Uterus (tissue), 4 donors: ENCODE measurements at places on chromosomes 13 and 19. TPM values are rescaled to one million over a fixed set of nuclear protein-coding genes. Genes with fewer than 3 reads are reported as not detected.

- DNase-seq = no peak
Observed at GRCh38 chr19:14804765-14805164, 26.4 kb upstream of the ADGRE2 start.

DNA sequence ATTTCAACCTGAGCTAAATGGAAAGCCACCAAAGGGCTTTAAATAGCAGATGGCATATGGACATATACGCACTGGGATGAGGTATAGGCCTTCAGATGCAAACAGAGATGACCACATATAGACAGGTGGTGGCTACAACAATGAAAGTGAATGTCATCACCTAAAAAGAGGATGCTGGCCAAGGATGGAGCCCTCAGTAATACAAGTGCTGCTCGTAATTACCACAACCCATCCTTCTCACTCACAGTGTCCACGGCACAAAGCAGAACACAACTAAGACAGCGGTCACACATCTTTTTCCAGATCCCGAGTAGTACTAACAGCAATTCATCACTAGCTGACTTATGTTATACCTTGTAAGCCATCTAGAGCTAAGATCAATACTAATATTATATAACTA is 18.2 kb upstream of the DOCK9 start:
- no peak for DNase-seq

The CNN1 gene
- total RNA-seq = 327 TPM

DNA sequence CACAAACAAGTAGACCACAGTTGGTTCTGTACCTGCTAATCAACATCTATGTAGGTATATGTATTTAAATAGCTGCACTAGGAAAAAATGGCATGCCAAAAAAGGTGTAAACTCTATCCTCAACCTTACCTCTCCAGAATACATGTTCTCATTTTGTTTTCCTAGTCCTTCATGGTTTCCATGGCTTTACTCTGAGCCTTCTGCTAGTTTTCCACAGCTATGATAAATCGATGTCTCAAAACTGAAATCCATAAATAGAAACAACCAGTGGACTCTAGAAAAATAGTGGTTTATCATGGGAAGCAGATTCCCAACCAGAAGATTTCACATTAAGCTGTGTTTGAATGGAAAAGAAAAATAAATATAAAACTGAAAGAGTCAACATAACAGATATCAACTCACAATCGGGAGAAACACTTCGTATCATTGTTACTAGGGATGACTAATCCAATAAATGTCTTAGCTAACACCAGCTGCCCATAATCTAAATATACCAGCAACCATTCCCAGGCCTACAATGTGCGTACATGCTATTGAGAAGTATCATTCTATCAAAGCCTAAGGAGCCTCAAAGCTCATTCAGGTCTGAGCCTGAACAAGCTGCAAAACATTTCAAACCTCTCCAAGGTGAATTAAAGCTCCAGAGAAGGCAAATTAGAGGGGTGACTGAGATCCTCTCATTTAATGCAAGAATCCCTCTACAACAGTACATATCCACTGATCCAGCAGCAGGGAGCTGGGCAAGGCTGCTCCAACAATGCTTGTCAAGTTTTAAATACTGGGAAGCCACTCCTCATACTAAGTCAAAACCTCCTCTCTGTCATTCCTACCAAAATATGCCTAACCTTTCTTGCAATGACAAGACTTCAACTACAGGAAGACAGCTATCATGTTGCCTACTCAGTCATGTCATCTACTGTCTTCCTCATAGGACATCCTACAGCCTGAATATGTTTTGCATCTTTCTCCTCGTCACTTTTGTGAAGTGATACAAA is 90.2 kb downstream of the KCTD12 start:
- DNase-seq = no peak

The POU2F2 gene
- not detected for total RNA-seq

The MADCAM1 gene
- 0.34 TPM for total RNA-seq

DNA sequence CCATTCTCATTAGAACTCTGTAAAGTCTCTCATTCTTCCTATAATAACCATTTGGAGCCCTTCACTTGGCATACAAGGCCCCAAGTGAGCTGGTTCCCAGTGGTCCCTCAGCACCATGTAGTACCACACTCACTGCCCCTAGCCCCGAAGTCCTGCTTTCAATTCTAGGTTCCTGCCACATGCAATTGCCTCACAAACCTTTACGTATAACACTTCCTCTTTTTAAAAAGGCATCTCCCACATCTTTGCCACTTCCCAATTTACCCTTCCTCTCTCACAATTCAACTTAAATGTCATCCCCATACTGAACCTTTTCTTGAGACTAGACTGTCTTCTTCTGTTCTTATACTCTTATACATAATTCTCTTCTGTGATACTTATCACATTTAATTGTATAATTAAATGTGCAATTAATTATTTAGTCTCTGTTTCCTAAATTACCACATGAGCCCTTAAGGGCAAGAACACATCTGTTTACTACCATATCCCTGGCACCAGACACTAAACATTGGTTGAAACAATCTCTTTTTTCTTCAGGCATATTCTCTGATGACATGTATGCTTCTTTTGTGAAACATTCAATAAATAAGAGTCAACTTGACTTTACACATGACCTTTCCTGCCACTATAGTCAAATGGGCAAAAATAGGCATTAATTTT is 304.0 kb downstream of the SPRY2 start:
- no peak for DNase-seq

The VSTM2B gene
- total RNA-seq = not detected

DNA sequence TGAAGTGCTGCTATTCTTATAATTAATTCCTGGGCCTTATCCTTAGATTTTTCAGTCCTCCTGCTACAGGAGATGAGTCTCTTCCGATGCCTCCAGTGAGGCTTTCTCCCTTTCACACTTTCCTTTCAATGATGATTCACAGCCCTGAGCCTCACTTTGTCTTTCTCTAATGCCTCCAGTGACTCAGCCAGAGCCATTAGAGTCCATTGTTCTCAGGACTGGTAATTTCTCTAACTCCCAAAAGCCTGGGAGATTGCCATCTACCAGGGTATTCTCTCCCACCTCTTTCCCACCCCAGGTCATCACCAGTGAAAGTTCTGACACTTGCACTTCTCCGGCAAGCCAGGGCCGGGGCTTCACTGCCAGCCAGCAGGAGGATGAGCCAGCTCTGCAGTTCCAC is 49.6 kb upstream of the ARGLU1 start:
- no peak for DNase-seq

GRCh38 chr13:30034458-30034795 is 184.0 kb upstream of the UBL3 start:
- no peak for DNase-seq

GRCh38 chr13:44787617-44788016 is 201.7 kb downstream of the NUFIP1 start:
- DNase-seq = no peak

The C19orf38 gene
- not detected for total RNA-seq

DNA sequence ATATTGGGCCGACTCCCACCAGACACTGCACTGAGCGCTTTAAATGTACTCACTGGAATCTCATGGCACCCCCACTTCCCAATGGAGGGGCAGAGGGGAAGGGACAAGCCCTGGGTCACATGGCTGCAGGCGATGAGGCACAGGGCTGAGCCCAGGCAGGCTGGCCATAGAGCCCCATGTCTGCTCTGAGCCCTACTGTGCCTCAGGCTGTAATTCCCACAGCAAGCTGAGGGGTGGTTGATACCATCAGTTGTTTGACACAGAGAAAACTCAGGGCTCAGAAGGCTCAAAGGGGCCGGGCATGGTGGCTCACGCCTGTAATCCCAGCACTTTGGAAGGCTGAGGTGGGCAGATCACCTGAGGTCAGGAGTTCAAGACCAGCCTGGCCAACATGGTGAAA is 25.1 kb downstream of the RFX1 start:
- DNase-seq = no peak

The PRR20A gene
- not detected for total RNA-seq

DNA sequence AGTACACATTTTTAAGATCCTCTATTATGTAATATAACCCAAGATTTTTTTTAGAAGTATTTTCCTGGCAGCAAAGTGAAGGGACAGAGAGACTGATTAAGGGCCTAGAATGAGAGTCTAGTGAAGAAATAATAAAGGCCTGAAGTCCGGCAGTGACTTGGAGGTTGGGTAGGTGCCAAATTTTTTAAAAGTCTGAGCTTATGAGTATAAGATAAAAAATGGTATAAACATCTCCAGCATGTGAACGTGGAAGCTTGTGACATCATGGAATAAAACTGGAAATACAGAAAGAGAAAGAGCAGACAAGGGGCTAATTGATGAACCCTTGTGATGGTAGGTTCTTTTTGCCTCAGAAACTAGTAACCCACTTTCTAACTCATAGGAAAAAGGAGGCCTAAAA is 174.6 kb downstream of the SUCLA2 start:
- no peak for DNase-seq

- no peak for DNase-seq
Observed at GRCh38 chr13:113889467-113889866, 25.6 kb upstream of the GAS6 start.

- no peak for DNase-seq
Observed at GRCh38 chr19:36049080-36049698, 4.9 kb downstream of the THAP8 start.

DNA sequence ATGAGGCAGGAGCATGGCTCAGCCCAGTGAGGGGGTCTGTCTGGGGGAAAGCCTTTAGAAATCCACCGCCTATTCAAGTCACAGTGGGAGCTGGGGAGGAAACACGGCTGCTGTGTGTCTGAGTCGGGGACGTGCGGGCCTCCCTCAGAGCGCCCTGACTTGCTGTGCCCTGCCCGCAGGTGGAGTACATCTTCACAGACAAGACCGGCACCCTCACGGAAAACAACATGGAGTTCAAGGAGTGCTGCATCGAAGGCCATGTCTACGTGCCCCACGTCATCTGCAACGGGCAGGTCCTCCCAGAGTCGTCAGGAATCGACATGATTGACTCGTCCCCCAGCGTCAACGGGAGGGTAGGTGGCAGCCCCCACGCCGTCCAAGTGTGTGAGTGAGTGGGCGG is 137.8 kb upstream of the MCF2L start:
- DNase-seq = no peak

- DNase-seq = no peak
Observed at GRCh38 chr19:55075371-55075998, at the start of gene EPS8L1. TSS of gene EPS8L1 (plus strand) at chr19:55075869. CDS start at chr19:55076445, 576 bp downstream.

DNA sequence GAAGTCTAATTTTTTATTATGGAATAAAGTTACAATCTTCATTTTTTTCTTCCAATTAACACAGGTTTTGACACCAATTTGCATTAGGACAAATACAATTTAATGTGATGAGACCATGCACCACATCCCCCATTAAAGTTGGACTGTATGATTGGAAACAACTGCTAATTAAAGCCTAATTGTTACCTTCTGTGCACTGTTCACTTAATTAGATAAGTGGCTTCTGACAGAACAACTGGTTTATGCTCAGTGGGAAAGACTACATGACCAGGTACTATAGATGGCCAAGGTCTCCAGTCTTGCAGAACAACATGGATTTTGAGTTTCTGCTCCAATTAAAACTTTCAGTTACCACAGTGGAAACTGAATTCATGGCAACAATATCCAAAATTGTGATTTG is 198.1 kb downstream of the FGF14 start:
- DNase-seq = no peak

- no peak for DNase-seq
Observed at GRCh38 chr19:45569619-45570421, 14.8 kb downstream of the OPA3 start.

DNA sequence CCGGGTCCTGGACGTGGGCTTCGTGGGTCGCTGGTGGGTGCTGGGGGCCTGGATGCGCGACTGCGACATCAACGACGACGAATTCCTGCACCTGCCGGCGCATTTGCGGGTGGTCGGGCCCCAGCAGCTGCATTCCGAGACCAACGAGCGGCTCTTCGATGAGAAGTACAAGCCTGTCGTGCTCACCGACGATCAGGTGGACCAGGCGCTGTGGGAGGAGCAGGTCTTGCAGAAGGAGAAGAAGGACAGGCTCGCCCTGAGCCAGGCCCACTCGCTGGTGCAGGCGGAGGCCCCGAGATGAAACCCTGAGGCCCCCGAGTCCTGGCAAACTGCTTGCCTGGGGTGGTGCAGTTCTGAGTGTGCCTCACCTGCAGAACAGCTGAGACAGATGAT is 787 bp downstream of the TIMM29 start:
- DNase-seq = no peak

The ALKBH7 gene
- 58.5 TPM for total RNA-seq

DNA sequence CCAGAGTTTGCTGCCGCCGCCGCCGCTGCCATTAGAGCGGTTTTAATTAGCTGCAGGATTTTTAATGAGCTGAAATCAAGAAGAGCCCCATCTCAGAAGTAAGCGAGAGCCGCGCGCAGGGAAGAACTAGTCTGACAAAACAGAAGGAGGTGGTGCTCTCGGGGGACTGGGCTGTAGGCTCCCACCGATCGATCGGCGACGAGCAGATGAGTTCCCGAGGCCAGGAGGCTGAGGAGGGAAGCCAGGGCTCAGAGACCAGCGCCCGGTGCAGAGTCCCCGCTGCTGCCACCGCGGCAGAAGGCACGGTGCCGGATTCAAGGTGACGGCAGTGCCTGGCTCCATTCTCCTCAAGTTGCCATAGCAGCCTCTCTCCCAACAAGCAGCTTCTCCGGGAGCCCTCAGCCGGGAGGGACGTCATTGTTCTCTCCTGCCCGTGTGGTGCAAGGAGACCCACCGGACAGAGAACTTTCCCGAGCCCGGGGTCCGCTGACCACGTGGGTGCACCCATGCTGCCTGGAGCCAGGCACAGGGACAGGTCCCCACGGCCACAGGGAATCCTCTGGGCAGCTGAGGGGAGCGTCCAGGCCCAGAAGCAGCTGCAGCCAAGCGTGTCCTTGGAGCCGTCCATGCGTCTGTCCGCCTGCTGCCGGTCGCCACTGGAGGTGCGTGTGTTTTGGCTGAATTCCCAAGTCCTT is 62.9 kb downstream of the CHST8 start:
- no peak for DNase-seq

GRCh38 chr13:97342136-97342535 is 91.8 kb upstream of the RAP2A start:
- no peak for DNase-seq

GRCh38 chr13:45242070-45242469 is 41.2 kb upstream of the KCTD4 start:
- DNase-seq = no peak

The ONECUT3 gene
- not detected for total RNA-seq

The CLDND2 gene
- total RNA-seq = 1.2 TPM

The GIPR gene
- total RNA-seq = not detected

The SIAH3 gene
- 4.6 TPM for total RNA-seq

DNA sequence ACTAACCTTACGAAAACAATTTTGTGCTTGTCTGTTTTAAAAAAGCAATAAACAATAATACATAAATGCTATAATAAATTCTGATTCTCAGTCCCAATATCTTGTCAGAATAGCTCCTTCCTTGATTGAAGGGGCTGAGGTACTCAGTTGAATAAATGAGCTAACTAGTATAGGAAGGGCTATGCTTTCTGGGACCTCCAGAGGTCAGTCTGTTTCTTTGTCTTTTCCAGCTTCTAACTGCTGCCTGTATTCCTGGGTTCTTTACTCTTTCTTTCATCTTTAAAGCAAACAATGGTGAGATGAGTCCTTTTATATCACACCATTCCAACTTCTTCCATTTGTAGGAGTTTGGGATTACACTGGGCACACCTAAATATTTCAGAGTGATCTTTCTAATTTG is 1297.0 kb upstream of the ATXN8OS start:
- no peak for DNase-seq

DNA sequence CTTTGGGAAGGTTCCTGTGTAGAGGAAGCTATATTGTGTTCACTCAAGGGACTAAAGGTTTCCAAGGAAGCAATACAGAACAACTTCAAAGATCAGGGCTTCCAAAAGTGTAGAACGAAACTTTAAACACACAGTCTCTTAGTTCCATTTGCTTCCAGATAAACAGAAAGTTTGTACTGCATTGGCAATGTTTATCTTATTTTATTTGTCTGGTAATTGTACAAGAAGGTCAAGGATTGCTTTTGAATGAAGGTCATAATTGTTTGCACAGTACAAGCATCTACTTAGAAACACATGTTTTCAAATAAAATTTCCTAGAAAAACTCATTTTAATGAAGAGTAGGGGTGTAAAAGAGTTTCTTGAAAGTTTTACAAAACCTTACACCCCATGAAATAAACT is 712.7 kb upstream of the SGCG start:
- no peak for DNase-seq
